Mucosa of gallbladder (tissue), 1 donor: ENCODE measurements at places on chromosomes 6 and 20. TPM values are rescaled to one million over a fixed set of nuclear protein-coding genes. Genes with fewer than 3 reads are reported as not detected.

RIPOR2 gene
- total RNA-seq = 3.2 TPM

FILIP1 gene
- total RNA-seq = 22.9 TPM

HLA-DPA1 gene
- total RNA-seq = 185 TPM

CDH26 gene
- 3.3 TPM for total RNA-seq

GRCh38 chr6:20882014-20882413 is 347.8 kb downstream of the CDKAL1 start:
- no peak for DNase-seq

GRCh38 chr6:166473886-166474571 is 91.3 kb upstream of the MPC1 start:
- no peak for DNase-seq

- peak; percentile 67 for DNase-seq
Measured at GRCh38 chr20:44979090-44979621, 12.8 kb downstream of the STK4 start.

GRCh38 chr6:22668307-22668706 is 98.9 kb downstream of the HDGFL1 start:
- no peak for DNase-seq

- DNase-seq = no peak
Measured at GRCh38 chr6:159252955-159253508, 83.8 kb downstream of the FNDC1 start.

DNA sequence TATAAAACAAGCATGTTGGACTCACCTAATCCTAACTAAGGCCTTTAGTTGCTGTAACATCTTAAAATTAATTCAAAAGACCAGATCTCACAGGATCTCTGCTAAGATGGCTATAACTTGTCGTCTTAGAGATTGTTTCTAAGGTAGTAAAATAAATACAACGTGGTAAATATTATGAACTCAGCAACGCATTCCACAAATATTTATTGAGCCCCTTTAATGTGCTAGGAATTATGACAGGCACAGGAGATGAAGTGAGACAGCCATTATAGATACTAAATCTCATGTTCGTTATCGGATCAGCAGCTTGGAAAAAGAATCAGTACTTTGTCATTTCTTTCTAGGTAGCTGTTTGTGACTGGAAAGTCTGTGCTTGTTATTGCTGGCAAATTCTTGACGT is 20.9 kb upstream of the MCM3 start:
- no peak for DNase-seq

DNA sequence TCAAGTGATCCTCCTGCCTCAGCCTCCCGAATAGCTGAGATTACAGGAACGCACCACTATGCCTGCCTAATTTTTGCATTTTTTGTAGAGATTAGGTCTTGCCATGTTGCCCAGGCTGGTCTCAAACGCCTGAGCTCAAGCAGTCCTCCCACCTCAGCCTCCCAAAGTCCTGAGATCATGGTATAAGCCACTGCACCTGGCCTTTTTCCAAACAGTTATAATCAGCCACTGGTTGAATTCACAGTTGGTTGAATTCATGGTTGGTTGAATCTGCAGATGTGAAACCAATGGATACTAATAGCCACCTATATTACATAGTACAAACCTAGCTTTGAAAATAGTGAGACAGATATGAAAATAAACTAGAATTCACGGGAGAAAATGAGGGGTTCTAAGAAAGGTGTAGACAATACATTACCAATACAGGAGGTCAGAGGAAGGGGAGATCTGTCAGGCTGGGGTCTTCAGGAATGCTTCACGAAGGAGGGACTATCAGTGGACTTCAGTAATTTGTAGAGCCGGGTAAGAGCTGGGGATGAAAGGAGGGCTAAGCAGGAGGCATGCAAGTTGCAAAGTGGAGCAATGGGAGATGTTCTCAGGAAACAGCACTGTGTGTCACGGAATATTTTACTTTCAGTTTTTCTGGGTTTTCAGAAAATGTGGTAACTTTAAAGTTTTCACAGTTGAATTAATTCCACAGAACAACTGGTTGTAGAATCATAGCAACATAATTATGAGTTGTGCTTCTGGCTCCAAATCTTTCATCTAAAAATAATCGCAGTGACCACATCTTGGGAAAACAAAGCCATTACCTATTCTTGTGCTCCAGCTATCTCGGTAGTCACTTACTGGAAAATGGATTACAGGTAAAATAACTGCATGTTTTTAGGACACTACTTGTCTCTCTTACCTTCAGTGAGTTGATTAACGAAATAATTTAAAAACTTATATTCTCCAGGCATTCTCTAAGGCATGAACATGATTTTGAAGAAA is 12.9 kb upstream of the CEP85L start:
- no peak for DNase-seq

DNA sequence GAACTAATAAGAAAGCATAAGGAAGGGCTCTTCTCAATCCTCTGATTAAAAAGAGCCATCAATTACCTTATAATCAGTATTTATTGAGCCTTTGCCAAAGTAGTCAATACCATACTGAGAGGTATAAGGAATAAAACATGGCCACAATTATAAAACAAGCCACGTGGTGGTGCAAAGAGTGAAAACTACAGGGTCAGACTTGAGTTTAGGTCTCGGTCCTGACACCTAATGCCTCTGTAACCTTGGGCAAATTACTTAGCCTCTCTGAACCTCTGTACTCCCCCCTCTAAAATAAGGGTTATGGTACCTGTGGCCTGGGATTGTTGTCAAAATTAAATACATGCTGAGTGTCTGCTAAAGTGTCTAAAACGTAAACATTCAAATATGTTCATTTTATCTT is 11.8 kb downstream of the TRIM10 start:
- DNase-seq = no peak

DNA sequence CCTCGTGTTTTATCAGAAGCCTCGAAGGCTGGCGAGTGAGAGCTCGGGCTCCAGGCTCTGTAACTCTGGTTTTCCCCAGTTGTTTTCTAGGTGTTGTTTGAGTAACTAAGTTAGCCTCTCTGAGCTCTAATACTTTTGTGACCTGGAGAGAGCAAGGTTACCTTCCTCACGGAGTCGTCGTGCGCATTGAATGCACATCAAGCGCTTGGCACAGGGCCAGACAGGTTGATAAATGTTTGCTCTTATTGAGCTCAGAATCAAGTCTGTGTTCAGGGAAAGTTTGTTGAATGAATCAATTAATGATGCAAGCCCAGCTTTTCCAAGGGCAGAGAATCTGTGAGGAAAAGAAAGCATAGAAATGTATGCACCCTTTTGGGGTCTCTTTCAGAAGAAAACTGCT is 33.5 kb downstream of the EDN3 start:
- DNase-seq = peak; percentile 55

GRCh38 chr6:106612671-106613416 is 16.5 kb downstream of the RTN4IP1 start:
- no peak for DNase-seq

- no peak for DNase-seq
Measured at GRCh38 chr6:28603891-28604290, 78.2 kb downstream of the GPX5 start.

DNA sequence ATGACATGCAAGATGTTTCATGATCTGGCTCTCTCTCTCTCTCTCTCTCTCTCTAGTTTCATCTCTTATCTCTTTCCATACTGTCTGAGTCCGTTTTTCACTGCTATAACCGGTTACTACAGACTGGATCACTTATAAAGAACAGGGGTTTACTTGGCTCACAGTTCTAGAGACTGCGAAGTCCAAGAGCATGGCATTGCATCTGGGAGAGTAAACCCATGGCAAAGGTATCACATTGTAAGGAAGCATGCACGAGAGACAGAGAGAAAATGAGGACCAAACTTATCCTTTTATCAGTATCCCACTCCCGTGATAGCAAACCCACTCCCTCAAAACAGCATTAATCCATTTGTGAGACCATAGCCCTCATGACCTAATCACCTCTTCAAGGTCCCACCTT is 7.2 kb upstream of the AGPAT4 start:
- DNase-seq = no peak

DNA sequence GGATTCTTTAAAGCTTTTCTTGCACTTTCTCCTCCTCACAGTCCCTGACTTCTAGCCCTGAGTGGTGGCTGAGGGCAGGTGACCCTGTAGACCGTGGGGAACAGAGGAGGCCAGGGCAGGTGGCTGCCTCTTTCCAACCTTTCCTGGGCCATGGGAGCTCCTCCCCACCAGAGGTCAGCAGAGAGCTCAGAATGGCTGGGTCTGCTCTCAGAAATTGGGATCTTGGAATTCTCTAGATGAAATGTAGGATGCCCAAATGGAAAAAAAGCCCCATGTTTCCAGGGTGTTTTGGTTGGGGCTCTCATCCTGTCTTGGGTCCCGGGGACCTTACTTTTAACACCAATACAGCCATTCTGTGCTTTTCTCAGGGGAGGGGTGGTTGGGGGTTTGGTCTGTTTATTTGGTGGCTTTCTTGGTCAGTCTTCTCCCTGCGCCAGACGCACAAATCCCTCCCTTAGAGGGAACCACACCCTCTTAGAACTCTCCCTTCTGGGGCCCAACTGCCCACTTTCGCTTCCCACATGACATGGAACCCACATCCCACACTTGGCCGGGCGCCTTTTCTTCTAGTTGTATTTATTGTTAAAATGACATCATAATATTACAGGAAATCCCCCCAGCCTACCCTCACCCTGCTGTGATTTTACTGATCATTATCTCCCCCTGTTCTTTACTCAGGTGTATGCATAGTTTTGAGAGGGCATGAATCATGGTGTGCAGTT is 17.9 kb downstream of the GNAS start:
- DNase-seq = peak; percentile 69

GRCh38 chr20:48247961-48248360 is 462.7 kb upstream of the SULF2 start:
- DNase-seq = no peak
